Stimulated activated CD4-positive, alpha-beta T cell treated with anti-CD3 and anti-CD28 coated beads, TNF-alpha, amount 100 ng/mL, for 1 hour (primary cell): ENCODE measurements at places on chromosomes 3 and 15.

DNA sequence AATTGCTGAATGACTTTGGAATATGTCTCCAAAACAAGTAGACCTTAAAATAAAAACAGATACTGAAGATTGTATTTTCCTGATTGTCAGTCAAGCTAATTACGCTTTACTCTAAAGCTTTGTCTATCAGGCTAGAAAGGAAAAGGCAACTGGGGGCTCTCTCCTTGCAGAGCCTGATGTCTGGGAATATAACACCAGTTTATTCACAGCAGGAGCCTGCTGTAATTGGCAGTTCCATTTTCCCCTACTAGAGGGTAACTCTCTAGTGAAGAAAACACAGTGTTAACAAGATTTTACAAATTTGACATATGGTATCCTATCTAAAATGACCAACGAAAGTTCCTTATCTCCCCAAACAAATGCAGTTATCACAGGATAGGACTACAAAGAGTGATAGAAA is 158.8 kb downstream of the PDZRN3 start:
- DNase-seq: no peak

DNA sequence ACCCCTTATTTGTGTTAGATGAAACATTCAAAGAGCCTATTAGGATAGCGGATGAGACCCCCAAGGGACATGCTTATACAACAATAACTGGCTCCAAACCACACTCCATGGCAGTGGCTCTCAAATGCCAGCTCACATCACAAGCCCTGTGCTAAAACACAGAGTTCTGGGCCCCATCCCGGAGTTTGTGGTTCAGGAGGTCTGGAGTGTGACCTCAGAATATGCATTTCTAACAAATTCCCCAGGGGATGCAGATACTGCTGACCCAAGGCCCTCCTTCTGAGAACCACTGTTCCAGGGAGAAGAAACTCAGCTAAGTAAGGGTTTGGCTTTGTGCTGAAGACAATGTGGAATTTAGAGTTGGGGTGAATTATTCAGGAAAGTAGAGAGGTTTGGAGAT is 3.6 kb downstream of the CCRL2 start:
- no peak for DNase-seq

DNA sequence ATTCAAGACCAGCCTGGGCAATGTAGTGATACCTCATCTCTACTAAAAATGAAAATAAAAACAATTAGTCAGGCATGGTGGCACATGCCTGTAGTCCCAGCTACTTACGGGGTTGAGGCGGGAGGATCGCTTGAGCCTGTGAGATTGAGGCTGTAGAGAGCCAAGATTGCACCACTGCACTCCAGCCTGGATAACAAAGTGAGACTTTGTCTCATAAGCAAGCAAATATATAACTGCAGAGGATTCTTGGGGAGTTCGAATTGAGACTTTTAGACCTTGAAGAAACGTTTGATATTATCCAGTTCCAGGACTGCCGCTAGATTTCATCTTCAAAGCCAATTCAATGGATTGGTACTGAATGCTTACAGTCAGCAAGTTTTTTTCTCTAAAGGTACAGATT is 11.9 kb upstream of the RARB start:
- no peak for DNase-seq

GRCh38 chr15:50979041-50979440 is 70.6 kb downstream of the AP4E1 start:
- DNase-seq: no peak

GRCh38 chr15:91572110-91572509 is 281.4 kb upstream of the SLCO3A1 start:
- DNase-seq: no peak
